Inflammatory macrophage (primary cell): ENCODE measurements at places on chromosomes 7 and 10.
A peak's percentile ranks its signal among the peaks of the same experiment; 100 is the strongest.

GRCh38 chr10:71338728-71339495 is 19.9 kb downstream of the SLC29A3 start:
- DNase-seq: no peak

DNA sequence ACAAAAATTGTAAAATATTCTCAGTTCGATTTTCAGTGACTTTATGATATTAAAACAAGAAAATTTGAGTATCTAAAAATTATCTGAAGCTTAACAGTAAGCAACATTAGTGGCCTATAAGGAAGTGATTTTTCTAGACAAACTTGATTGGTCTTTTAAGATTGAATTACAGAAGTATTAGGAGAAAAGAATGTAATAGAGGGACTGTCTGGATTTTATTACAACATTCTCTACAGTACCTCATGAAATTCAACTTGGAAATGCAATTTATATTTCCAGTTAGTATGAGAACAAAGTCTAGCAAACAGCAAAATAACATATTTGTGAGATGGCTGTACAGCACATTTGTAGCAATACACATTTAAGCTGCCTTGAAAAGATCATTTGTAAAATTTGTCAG is 18.8 kb downstream of the REEP3 start:
- DNase-seq: no peak

DNA sequence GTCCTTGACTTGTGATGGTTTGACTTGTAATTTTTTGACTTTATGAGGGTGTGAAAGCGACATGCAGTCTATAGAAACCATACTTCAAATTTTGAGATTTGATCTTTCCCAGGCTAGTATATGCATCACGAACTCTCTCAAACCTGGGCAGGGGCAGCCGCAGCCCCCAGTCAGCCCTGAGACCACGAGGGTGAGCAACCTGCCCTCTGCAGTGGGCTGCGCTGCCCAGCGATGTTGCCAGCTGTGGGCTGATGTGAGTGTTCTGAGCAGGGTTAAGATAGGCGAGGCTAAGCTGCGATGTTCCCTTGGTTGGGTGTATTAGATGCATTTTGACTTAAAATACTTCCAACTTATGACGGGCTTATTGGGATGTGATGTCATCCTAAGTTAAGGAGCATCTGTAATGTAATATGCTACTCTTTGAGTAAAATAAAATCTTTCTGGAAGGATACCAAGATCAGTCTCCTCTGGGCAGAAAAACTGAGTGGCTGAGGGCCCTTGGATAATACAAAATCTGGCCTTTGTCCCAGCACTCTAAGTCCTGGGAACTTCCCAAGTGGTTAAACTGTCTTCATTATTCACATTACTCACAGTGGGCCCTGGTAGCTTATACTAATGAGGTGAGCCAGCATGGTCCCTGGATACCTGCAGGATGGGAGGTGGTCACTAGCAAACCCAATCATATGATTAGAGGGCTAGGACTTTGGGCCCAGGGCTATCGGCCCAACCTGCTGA is 28.4 kb upstream of the CNPY1 start:
- DNase-seq: no peak

- no peak for DNase-seq
Measured at GRCh38 chr10:59709395-59710125, at the start of gene SLC16A9. Gene SLC16A9, minus strand, starts transcription at chr10:59709850. Its CDS starts 25,559 bp downstream, at chr10:59684291.

GRCh38 chr7:28723336-28723735 is 234.8 kb downstream of the TRIL start:
- DNase-seq: no peak

DNA sequence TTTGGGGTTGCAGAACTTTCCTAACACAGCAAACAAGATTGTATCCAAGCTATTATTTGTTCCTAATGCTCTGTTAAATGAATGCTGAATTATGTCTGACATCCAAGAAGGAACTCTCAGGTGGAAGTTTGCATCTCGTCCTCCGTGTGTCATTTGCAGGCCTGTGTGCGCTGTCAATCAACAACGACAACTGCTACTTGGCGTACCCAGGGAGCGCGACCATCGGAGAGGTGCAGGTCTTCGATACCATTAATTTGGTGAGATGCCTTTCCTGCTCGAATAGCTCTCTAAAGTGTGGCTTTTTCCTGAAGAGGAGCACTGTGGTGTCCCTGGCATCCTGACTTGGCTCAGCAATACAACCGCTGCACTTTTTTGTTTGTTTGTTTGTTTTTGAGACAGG is 26.9 kb downstream of the WIPI2 start:
- no peak for DNase-seq

DNA sequence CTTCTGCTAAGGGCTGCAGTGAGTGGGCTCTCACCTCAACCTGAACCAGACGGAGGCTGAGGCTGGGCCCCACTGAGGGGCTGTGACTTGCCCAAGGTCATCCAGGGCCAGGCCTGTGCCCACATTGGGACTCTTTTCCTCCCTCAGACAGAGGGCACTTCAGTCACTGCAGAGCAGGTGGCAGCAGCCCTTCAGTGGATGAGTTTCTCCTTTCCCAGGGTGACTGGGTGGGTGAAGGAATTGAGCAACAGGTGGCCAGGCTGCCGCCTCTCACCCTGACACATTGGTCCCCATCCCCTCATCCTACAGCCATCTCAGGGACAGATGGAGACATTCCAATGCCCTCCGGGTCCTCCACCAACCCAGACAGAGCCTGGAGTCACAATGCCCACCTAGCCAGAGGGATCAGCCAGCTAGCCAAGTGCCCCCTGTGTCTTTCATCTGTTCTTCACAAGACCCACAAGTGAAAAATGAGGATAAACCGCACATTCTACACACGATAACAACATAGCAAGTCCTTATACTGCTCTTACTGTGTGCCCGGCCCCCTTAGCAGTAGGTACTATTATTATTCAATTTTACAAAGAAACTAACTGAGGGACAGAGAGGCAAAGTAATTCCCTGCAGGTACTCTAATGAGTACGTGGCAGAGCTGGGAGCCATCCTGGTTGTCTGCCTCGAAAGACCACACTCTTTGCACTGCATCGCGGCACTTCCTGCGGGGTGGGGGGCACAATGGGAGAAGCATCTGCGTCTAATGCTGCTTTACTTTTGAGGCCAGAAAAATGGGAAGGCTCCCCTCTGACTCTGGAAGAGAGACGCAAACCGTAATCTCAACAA is 1.7 kb upstream of the SLC18A3 start:
- DNase-seq: no peak

DNA sequence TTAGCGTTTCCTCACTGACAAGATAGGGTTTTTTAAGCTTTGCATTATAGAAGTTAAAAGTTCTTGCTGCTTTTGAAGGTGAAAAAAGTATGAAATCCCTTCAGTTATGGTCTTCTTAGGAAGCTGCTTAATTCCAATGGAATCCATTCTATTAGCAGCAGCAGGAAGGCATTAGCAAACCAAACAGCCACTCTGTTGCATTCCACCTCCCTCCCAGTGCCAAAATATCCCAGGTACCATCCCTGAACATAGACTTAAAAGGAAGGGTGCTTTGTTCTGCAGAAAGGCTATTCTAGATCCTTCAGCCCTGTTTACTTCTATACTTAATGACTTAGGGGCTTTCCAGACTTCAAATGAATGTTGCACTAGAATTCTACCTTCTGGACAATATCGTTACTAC is 23.8 kb downstream of the ENO4 start:
- DNase-seq: no peak

GRCh38 chr10:92991513-92991912 is 69.1 kb upstream of the CYP26C1 start:
- no peak for DNase-seq

DNA sequence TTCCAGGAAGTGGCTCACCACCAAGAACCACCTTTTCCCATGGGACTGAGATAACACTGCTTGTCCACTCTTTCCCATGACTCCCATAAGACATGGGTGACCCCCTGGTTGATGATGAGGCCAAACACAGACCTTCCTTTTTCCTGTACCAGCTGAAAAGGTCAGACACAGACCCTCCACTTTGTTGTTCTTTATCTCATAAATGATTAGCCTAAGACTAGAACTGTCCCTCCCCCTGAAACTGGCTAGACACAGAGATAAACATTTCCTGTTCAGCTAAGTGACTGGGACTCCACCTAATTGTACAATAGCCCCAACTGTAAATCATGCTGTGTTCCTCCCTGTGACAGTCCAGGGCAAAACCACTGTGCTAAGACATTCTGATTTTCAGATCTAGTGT is 8.2 kb upstream of the NRG3 start:
- DNase-seq: no peak

- no peak for DNase-seq
Measured at GRCh38 chr7:52992479-52993162, 42.8 kb upstream of the POM121L12 start.

DNA sequence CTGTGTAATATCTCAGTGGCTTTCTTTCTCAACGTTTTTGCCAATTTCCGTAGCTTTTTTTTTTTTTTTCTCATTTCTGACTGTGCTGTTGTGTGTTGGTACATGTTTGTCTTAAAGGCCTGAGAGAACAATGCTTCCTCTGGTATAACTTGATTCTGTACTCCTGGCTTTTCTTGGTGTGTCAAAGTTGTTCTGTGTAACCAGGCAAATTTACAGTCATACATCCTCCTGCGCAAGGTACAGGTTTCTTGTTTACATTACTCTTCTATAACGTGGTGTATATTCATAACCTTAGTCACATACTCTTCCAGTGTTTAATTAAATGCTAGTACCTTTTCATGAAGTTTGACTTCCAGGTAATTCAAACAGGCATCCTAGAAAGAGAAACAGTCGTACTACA is 8.3 kb upstream of the ARHGAP12 start:
- no peak for DNase-seq

GRCh38 chr10:35611750-35612149 is 6.6 kb downstream of the GJD4 start:
- DNase-seq: no peak

GRCh38 chr7:13024121-13024674 is 336.8 kb downstream of the ARL4A start:
- DNase-seq: no peak

DNA sequence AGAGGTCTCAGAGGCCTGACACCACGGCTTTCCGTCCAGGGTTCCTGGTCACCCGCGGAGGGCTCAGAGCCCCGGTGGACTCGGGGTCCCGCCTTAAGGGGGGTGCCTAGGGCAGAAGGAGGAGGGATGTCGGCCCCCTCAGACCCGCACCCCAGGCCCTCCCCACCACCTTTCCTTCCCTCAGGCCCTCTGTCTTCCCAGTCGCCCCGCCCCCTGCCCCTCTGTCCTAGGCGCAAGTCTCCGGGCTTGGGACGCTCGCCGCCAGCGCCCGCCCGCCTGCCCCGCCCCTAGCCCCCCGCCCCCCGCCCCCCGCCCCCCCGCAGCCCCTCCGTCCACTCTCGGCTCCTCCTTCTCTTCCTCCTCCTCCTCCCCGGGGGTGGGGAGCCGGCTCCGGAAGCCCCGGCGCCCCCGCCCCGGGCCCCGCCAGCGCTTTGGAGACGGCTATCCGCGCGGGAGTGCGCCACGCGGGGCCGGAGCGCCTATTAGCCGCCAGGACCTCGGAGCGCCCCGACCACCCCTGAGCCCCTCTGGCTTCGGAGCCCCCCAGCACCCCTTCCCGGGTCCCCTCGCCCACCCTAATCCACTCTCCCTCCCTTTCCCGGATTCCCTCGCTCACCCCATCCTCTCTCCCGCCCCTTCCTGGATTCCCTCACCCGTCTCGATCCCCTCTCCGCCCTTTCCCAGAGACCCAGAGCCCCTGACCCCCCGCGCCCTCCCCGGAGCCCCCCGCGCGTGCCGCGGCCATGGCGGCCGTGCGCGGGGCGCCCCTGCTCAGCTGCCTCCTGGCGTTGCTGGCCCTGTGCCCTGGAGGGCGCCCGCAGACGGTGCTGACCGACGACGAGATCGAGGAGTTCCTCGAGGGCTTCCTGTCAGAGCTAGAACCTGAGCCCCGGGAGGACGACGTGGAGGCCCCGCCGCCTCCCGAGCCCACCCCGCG is at the start of gene AEBP1:
AEBP1 (plus strand) TSS at position 423 of the 937 bp plus-strand sequence; CDS start at position 744, 321 bp downstream.
- DNase-seq: no peak

GRCh38 chr7:116988363-116988989 is 35.2 kb downstream of the ST7 start:
- DNase-seq: peak; percentile 22

GRCh38 chr7:134693256-134693655 is 46.6 kb downstream of the BPGM start:
- no peak for DNase-seq

DNA sequence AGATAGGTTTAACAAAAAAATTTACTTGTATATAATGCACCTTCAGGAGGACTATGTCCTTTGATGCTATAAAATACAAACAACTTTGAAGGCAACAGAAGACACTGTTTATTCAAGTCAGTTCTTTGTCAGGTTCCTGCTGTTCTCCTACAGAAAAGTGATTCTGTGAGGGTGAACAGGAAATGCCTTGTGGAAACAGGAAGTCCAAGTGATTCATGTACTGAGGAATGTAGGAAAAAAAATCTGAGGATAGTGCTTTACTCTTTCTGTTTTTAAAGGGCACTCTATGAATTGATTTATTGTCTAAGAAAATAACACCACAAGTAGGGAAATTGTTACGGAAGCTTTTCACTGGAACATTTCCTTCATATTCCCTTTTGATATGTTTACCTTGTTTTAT is 171.9 kb downstream of the HDAC9 start:
- peak; percentile 39 for DNase-seq

DNA sequence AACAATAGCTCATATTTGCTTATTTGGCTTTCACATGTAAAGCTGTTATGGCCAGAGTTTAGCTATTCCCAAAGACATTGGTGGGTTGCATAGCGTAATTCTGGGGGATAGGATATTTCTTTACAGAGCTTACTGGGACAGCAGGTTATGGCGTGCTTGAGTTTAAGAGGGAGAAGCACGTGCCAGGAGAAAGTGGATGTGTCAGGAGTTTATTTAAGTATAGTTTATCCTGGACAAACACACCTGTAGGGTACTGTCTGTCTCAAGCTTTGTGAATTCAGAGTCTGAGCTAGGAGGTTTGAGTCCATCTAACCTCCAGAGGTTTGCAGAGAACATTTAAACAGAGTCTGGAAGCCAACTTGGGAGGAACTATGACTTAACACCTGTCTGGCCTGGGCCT is 21.3 kb downstream of the GBF1 start:
- no peak for DNase-seq

DNA sequence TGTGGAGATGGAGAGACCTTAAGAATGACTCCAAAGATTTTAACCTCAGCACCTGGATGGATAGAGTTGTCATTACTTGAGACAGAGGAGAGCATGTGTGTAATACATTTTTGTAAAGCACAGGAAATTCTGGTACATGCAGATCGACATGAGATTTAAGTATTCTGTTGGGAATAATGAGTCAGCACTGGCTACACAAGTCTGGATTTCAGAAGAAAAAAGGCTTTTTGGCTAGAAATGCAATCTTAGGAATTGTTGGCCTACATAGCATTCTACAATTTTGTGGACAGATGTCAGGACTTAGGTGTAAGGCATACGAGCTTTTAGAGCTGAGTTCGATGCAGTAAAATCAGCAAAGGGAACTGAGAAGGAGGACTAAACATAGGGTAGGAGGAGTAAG is 24.1 kb upstream of the ANKRD30A start:
- no peak for DNase-seq

GRCh38 chr10:49540056-49540797 is 1.3 kb upstream of the ERCC6 start:
- DNase-seq: peak; percentile 27
